ENCODE measurements at places on chromosomes 16 and 17. TPM values are rescaled to one million over a fixed set of nuclear protein-coding genes. Genes with fewer than 3 reads are reported as not detected.

DNA sequence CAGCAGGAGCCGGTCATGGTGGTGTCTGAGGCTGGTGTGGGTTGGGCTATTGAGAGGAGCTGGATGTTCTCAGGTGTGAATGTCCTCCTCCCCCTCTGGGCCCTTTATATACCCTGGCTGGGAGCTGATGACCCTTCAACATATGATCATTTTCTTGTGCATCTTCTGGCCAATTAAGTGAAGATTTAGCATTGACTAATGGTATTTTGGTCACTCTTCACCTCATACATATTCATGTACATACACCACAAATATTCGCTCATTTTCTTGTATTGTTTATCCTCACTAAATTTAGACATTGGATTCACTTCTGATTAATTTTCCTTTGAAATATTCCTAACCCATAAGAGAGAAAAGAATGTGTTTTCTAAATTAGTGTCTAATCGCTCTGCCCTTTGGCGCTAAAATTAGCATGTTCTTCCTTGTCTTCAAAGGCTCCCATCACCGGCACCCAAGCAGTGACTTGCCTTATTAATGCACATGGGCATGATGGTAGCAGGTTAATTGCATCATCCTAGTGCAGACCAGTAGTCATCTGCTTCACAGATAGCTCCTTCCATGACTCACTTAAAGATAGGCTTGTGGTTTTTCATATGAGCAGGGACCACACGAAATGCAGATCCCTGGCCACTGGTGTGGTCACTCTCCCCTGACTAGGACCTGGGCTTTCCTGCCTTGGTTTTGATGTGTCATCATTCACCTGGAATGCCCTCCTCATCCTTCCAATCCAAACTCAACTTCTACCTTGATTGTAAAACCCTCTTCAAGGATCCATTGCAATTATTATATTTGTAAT, at the start of gene KRTAP2-4:
TSS of gene KRTAP2-4 (minus strand) at position 51 of the 796 bp plus-strand sequence. CDS start at position 17, 34 bp downstream.
- H3K4me1 ChIP-seq: peaks cover 18% of the 10 kb centered on the region
- no peaks in the 10 kb centered on the region for H3K27me3 ChIP-seq
- DNase-seq: no peak
- H3K27ac ChIP-seq: no peak within 1 kb of the TSS

The MMP25 gene
- total RNA-seq: 4.2 TPM

The TAC4 gene
- total RNA-seq: not detected

The SOCS1 gene
- 22.6 TPM for total RNA-seq

GRCh38 chr17:62592341-62593099, 35.0 kb upstream of the MRC2 start:
- H3K36me3 ChIP-seq: peaks cover 22% of the 10 kb centered on the region
- H3K27ac ChIP-seq: no peak overlapping the region
- no peaks in the 10 kb centered on the region for H3K4me1 ChIP-seq
- H3K4me3 ChIP-seq: no peak overlapping the region
- H3K27me3 ChIP-seq: no peaks in the 10 kb centered on the region
- no peak for DNase-seq

DNA sequence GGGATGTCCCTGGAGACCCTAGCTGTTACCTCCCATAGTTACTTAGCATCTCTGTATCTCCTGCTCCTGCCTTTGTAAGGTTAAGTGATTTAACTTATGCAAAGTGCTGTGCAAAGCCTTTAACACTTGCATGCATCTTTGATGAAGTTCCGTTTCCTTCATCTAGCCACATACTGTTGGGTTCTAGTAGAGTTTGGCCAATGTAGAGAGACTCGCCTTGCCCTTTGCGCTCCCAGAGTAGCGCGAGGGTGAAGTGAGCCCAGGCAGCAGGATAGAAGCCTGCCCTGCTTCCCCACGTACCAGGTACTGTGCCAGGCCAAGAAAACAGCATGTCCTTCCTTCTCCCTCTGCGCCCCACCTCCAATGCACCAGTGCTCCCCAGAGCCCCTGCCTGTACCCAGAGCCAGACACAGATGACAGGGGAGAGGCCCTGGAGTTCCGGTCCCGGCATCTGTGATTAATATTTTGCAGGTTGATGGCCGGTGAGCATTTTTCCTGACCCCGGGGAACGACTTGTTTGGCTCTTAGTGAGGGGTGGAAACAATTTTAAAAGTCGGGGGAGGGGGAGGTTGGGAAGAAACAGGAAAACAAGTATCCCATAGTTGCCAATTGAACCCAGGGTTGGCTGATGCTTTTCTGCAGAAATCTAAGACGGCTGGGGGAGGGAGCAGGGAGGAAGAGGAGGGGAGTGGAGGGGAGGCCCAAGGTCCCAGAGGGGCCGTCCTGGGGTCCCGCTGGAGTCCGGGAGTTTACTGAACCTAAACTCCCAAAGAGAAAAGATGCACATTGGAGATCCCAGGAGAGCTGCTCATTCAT, 13.1 kb upstream of the CDC42EP4 start:
- H3K27ac ChIP-seq: no peak overlapping the region
- no peaks in the 10 kb centered on the region for H3K27me3 ChIP-seq
- no peak overlapping the region for H3K4me3 ChIP-seq
- DNase-seq: no peak

- peaks cover 16% of the 10 kb centered on the region for H3K4me1 ChIP-seq
- no peak for DNase-seq
- H3K36me3 ChIP-seq: no peaks in the 10 kb centered on the region
- H3K4me3 ChIP-seq: no peak overlapping the region
- no peaks in the 10 kb centered on the region for H3K27me3 ChIP-seq
Observed at GRCh38 chr16:12798171-12798570, 5.5 kb downstream of the CPPED1 start.

- no peaks in the 10 kb centered on the region for H3K27me3 ChIP-seq
- no peak for DNase-seq
- no peak overlapping the region for H3K27ac ChIP-seq
- H3K4me3 ChIP-seq: no peak overlapping the region
Observed at GRCh38 chr17:17376362-17376761, 73.2 kb downstream of the NT5M start.

DNA sequence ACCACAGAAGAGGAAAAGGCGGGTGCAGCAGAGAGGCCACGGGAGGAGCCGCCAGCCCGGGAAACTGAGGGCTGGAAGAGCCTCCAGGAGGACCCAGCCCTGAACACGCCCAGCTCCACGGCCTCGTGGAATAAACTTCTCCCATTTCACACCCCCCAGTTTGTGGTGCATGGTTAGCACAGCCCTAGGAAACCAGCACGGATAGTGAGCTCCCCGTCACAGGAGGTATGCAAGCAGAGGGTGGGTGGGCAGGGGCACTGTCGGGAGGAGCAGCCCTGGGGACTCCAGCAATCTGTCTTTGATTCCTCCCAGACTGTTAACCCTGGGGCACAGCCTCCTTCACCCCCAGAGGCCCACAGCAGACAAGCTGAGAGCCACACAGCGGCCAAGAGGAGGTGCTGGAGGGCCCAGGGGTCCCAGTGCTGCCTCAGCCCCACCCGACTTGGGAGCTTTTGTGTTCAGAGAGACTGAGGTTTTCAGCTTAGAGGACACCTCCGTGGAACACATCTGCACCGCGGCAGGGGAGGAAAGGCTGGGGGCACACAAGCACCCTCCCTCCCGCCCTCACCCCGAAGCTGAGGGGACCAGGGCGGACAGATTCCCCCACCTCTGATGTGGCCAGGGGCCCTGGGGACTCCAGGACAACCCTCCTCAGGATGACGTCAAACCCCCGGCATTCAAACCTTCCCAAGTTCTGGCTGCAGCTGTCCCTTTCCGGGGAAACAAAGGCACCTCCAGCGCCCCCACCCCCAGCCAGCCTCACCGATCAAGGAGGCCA, 1.7 kb upstream of the IL17C start:
- no peak overlapping the region for H3K27ac ChIP-seq
- H3K27me3 ChIP-seq: peaks cover 7% of the 10 kb centered on the region
- no peak for DNase-seq
- peaks cover 10% of the 10 kb centered on the region for H3K4me1 ChIP-seq
- peaks cover 11% of the 10 kb centered on the region for H3K36me3 ChIP-seq
- H3K4me3 ChIP-seq: no peak overlapping the region

DNA sequence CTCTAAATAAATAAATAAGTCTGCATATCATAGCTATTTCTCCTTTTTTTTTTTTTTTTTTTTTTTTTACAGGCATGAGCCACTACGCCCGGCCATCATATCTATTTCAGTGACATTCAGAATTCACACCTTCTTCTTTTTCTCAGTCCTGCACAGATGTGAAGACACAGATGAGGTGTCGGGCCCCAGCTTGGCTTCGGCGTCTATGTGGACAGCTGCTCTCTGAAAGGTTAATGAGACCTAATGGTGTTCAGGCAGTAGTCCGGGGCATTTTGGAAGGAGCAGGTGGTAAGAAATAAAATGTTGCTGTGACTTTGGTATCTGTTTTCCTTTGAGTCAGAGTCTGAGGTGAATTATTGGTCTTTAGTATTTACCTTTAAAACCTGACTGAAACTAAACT, 23.6 kb downstream of the TANGO6 start:
- no peak overlapping the region for H3K4me3 ChIP-seq
- no peak overlapping the region for H3K27ac ChIP-seq
- H3K36me3 ChIP-seq: peaks cover 6% of the 10 kb centered on the region
- H3K27me3 ChIP-seq: no peaks in the 10 kb centered on the region

The CLEC10A gene
- total RNA-seq: 3.2 TPM

GRCh38 chr16:80167657-80168390, 373.0 kb upstream of the DYNLRB2 start:
- no peak for DNase-seq
- H3K27me3 ChIP-seq: no peaks in the 10 kb centered on the region
- H3K36me3 ChIP-seq: no peaks in the 10 kb centered on the region
- no peaks in the 10 kb centered on the region for H3K4me1 ChIP-seq
- H3K27ac ChIP-seq: no peak overlapping the region

GRCh38 chr17:51085150-51085805, 35.4 kb downstream of the SPAG9 start:
- no peak overlapping the region for H3K4me3 ChIP-seq
- no peaks in the 10 kb centered on the region for H3K36me3 ChIP-seq
- H3K27ac ChIP-seq: no peak overlapping the region
- peaks cover 33% of the 10 kb centered on the region for H3K4me1 ChIP-seq
- no peaks in the 10 kb centered on the region for H3K27me3 ChIP-seq

DNA sequence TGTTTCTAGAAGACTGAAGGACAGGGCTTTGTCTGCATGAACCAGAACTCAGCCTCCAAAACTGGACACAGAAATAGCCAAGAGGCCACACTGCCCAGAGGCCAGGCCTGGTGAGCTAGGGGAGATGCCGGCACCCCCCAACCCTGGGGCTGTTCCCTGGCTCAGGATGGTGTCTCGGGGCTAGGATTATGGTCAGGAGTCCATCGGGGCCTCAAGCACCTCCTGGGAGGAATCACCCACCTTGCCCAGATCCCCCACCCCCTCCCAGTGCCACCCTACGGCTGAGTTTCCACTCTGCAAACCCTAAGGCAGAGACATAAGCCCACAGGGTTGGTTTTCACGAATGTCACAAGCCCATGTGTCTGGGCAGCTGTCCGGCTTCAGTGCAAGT, 37.2 kb downstream of the SLC7A5 start:
- H3K4me3 ChIP-seq: no peak overlapping the region
- H3K4me1 ChIP-seq: no peaks in the 10 kb centered on the region
- H3K27me3 ChIP-seq: no peaks in the 10 kb centered on the region
- H3K27ac ChIP-seq: no peak overlapping the region
- no peaks in the 10 kb centered on the region for H3K36me3 ChIP-seq
- no peak for DNase-seq

GRCh38 chr17:79659376-79659775, 48.5 kb upstream of the RBFOX3 start:
- H3K27ac ChIP-seq: no peak overlapping the region
- no peaks in the 10 kb centered on the region for H3K36me3 ChIP-seq
- no peaks in the 10 kb centered on the region for H3K4me1 ChIP-seq
- no peak overlapping the region for H3K4me3 ChIP-seq

The SMPD3 gene
- total RNA-seq: 6.5 TPM
